Left renal cortex interstitium (tissue), 4 donors: ENCODE measurements at places on chromosomes 12 and 14.

- DNase-seq = no peak
Measured at GRCh38 chr14:81582420-81582819, 48.8 kb upstream of the SEL1L start.

DNA sequence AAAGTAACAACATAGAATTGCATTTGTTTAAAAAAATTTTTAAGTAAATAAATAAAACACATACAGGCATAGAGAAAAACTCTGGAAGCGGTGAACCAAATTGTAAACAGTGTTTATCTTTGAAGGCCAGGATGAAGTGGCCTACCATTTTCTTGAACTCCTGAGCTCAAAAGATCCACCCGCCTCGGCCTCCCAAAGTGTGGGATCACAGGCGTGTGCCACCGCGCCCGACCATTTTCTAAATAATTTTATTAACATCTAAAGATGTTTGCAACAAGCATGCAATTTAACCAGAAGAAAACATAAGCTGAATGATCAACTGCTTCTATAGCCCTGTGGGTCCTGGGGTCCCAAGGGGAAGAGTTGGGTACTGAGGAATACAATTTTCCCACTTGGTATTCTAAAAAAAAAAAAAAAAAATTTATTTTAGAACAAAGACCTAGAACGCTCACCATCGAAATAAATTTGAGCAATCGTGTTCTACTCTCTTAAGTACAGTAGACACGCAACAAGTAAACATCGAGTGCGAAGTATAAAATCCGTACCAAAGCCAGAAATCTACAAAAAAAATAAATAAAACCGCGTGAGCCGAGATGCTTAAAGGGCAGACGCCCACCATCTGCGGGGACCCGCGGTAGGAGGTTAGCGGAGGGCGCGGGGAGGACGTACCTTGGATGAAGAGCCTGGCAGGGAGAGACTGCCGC is 484 bp downstream of the MIS18BP1 start:
- DNase-seq = no peak

GRCh38 chr14:79598339-79598738 is 613.0 kb downstream of the DIO2 start:
- no peak for DNase-seq

- DNase-seq = no peak
Measured at GRCh38 chr14:95267306-95267705, 52.4 kb downstream of the CLMN start.

- no peak for DNase-seq
Measured at GRCh38 chr12:124344526-124344925, 49.6 kb downstream of the RFLNA start.

GRCh38 chr14:68450391-68451120 is 342.3 kb downstream of the ZFP36L1 start:
- no peak for DNase-seq

DNA sequence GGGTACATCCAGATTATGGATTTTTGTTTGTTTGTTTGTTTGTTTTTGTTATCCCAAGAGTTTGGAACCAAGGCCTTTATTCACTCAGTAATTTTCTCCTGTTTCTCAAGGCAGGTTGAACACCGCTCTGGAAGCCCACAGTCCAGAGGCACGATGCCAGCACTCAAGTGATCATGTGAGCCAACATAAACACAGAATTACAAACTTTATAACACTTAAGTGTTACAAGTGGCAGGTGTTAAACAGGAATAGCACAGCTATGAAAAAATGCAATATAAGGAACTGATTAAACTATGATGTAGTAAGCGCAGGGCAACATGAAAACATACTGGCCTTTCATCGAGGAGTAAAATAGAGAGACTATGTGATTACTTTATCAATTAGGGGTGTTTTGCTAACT is 1885.8 kb upstream of the SEL1L start:
- DNase-seq = no peak

GRCh38 chr14:95460647-95461478 is 55.6 kb downstream of the SYNE3 start:
- DNase-seq = no peak

GRCh38 chr12:12446786-12447185 is 89.9 kb downstream of the BORCS5 start:
- DNase-seq = no peak

GRCh38 chr12:80422550-80422949 is 21.5 kb upstream of the PTPRQ start:
- DNase-seq = no peak
